Activated T-helper 1 cell treated with anti-CD3 and anti-CD28 coated beads, Interleukin-12 subunit alpha, Interleukin-12 subunit beta, Interleukin-2, Interleukin-4 antibody, amounts not matched to agents 30 ng/mL and 10 ng/mL and 1 ng/mL, durations not matched to agents 14 hours and 24 hours and 36 hours (primary cell): ENCODE measurements at places on chromosomes 3 and 15. TPM values are rescaled to one million over a fixed set of nuclear protein-coding genes. Genes with fewer than 3 reads are reported as not detected.

GRCh38 chr3:88321363-88322050, 171.7 kb downstream of the C3orf38 start:
- H3K4me3 ChIP-seq, result no peak overlapping the region
- H3K4me1 ChIP-seq, result no peaks in the 10 kb centered on the region
- no peak for DNase-seq

- no peak overlapping the region for H3K4me3 ChIP-seq
- DNase-seq, result no peak
- no peaks in the 10 kb centered on the region for H3K27me3 ChIP-seq
Observed at GRCh38 chr3:31312400-31312799, 220.3 kb upstream of the STT3B start.

GRCh38 chr3:183330881-183331280, 77.8 kb downstream of the B3GNT5 start:
- no peak for DNase-seq
- no peak overlapping the region for H3K4me3 ChIP-seq
- no peak overlapping the region for H3K27ac ChIP-seq
- no peaks in the 10 kb centered on the region for H3K4me1 ChIP-seq
- H3K36me3 ChIP-seq, result no peaks in the 10 kb centered on the region
- H3K27me3 ChIP-seq, result peaks cover 2% of the 10 kb centered on the region

- H3K4me1 ChIP-seq, result no peaks in the 10 kb centered on the region
- no peak overlapping the region for H3K4me3 ChIP-seq
- H3K36me3 ChIP-seq, result no peaks in the 10 kb centered on the region
- peaks cover 39% of the 10 kb centered on the region for H3K27me3 ChIP-seq
- DNase-seq, result no peak
Observed at GRCh38 chr3:160746976-160747375, 9.1 kb upstream of the PPM1L start.

GRCh38 chr15:50676799-50677483, 9.7 kb downstream of the TRPM7 start:
- H3K4me1 ChIP-seq, result peaks cover 25% of the 10 kb centered on the region
- no peak for DNase-seq
- H3K27me3 ChIP-seq, result no peaks in the 10 kb centered on the region

SLC6A6 gene
- 45.4 and 51.2 TPM in 2 replicates for total RNA-seq

TUSC7 gene
- not detected in 2 replicates for total RNA-seq

PLA2G4D gene
- not detected in 2 replicates for total RNA-seq
